ENCODE measurements at places on chromosomes 13 and 19.
A peak's percentile ranks its signal among the peaks of the same experiment; 100 is the strongest.

DNA sequence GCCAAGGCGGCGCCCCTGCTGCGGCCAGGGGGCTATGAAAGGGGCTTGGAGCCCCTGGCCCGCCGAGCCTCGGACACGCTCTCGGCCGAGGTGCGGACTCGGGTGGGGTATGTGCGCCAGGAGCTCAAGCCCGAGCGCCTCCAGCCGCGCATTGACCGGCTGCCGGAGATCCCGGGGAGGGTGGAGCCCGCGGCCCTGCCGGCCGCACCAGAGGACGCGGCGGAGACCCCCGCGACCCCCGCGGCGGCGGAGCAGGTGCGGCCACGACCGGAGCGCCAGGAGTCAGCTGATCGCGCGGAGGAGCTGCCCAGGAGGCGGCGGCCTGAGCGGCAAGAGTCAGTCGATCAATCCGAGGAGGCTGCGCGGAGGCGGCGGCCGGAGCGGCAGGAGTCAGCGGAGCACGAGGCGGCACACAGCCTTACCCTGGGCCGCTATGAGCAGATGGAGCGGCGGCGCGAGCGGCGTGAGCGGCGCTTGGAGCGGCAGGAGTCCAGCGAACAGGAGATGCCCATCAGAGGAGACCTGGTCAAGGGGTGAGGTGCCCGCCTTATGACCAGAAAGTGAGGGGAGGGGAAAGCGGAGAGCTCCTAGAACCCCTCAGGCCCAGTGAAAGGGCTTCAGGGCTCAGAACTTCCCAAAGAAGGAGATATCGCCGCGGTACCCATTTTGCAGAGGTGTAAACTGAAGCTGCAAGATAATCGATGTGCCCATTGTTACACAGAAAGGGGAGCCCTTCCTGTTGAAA, 8.8 kb upstream of the SHKBP1 start:
- DNase-seq = no peak

GRCh38 chr19:4516939-4517300, 1.4 kb downstream of the PLIN4 start:
- DNase-seq = no peak

DNA sequence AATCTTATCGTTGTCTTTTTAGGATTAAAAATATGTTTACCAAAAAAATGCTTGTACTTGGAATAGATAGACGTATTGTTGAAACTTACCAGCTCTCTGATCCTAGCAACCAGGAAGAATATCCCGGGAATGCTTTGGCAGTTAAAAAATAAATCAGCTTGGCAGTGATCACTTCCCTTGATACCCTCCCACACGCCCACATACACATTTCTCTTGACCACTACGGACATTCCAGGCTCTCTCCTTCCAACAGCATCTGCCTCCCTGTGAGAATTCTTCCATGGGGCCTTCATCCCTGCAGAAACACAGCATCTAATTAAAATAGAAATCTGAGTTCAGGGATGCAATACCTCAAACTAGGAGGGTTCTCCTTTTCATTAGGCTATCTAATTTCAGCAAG, 57.9 kb downstream of the THSD1 start:
- DNase-seq = no peak

GRCh38 chr19:29680447-29680846, 15.2 kb downstream of the PLEKHF1 start:
- DNase-seq = peak; percentile 86

DNA sequence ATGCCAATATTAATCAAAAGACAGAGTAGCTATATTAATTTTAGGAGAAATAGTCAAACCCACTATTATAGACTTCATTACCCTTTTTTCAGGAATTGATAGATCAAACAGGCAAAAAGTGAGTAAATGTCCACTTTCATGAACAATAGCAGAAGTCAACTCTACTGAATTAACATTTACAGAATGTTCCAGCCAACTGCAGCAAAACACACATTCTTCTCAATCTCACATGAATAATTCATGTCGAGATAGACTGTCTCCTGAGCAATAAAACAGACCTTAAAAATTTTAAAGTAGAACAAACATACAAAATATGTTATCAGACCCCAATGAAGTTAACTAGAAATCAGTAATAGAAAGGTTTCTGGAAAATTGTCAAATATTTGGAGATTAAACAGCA, 118.4 kb downstream of the MYO16 start:
- DNase-seq = no peak
